HepG2 (cell line): ENCODE measurements at places on chromosomes 3 and 15.

DNA sequence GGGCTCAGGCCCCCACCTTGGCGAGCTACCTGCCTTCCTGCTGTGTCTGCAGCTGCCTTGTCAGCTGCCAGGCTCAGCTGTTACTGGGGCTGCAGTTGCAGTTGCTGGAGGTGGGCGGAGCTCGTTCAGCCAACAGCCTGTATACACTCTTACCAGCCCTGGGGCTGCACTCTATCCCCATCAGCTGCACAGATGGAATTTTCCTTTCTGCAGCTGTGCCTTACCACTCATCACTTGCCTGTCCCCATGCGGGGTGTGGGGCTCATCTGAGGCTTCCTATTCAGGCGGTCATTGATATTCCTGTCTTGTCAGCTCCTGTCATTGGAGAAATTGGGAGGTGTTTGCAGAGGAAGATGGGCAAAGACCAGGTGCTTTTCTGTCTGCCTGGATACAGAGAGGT is 9.1 kb upstream of the SYN2 start:
- no peak for DNase-seq

DNA sequence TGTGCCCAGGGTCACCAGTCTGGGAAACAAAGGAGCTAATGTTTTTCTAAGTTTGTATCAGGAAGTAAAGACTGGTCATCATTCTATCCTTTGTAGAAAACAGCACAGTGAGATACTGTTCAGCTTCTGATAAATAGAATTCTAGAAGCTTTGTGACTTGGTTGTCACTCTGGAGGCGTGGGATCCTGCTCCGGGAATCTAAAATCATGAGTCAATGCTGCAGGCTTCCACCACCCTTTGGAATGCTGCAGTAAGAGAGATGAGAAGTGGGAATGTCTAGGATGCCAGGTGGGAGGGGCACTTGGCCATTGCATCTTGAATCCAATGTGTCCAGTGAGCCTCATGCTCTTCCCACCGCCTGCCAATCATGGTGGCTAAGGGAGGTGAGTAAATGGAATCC is 40.9 kb downstream of the SAMMSON start:
- no peak for DNase-seq

DNA sequence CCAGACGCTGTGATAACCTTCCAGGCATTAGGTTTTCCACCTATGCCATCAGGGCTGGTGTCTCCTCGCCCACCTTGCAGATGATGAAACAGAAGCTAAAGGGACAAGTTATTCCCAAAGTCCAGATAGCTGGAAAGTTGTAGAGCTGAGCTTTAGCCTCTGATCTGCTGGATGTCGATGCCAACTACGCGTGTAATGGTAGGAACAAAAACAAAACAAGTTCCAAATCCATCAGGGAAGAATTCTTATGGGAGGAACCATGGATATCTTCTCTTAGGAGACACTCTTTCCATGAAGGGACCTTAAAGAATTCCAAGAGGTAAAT is 28.1 kb upstream of the RHO start:
- DNase-seq, result no peak

DNA sequence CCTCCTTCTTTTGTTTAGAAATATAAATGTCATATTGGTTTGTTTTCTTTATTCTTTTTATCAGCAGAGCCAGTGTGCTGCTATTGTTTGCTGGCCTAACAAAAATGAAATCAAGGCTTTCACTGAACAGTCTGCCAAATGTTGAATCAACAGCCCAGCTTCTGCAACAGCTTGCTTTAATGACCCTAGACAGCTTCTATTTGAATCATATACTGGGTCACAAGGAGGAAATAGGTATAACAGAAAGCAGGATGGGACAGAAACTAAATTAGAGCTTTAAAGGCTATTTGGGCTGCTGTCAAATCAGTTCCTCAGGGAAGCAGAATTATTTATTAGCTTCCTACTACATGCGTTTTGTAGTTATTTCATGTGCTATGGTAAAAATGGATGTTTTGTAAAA is 12.1 kb upstream of the DNAJC13 start:
- no peak for DNase-seq

- peak; percentile 82 for DNase-seq
Observed at GRCh38 chr3:45639044-45639392, 44.5 kb downstream of the LIMD1 start.

GRCh38 chr15:87610366-87610765 is 646.2 kb downstream of the NTRK3 start:
- DNase-seq, result no peak

DNA sequence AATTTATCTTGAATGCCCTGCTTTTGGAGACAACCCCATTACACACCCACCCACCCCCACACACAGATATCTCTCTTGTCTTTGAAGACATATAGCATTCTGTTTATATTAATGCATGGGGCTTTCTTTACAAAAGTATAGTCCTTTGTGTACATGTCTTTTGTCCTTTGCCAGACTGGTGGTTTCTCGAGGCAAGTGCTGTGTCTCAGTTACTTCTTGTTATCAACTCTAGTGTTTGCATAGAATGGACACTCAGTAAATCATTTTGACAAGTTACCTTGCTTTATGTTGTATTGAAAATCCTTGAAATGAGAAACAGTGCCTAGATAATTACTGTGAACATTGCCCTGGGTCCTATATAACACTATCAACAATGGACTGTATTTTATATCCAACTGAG is 33.9 kb downstream of the KBTBD8 start:
- DNase-seq, result no peak

- no peak for DNase-seq
Observed at GRCh38 chr3:50830451-50830850, 155.7 kb downstream of the DOCK3 start.

DNA sequence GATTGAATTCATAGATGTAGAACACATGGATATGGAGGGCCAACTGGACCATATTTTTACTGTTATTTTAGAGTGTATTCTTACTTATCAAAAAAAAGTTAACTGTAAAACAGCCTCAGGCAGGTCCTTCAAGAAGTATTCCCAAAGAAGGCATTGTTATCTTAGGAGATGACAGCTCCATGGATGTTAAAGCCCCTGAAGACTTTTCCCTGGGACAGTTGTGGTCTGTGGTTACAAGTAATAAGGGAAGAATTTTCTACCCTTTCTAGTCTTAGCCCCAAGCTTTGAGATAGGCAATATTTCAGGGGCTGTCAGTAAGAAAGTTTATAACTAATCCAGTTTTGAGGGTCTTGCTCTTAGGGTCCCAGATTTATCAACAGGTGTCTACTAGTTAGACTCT is 62.5 kb downstream of the LRRC49 start:
- DNase-seq, result no peak

- DNase-seq, result no peak
Observed at GRCh38 chr15:87343966-87344365, 912.6 kb downstream of the NTRK3 start.

- DNase-seq, result no peak
Observed at GRCh38 chr15:73570355-73571032, 62.7 kb downstream of the NPTN start.

GRCh38 chr15:89672221-89673164 is 6.7 kb downstream of the PLIN1 start:
- DNase-seq, result no peak

- peak; percentile 76 for DNase-seq
Observed at GRCh38 chr3:71245971-71246880, 337.3 kb downstream of the FOXP1 start.

GRCh38 chr3:162584986-162585385 is 1088.4 kb downstream of the OTOL1 start:
- DNase-seq, result no peak

- DNase-seq, result no peak
Observed at GRCh38 chr3:183695569-183696364, 1.8 kb upstream of the YEATS2 start.
